ENCODE measurements at places on chromosomes 3 and 15.
A peak's percentile ranks its signal among the peaks of the same experiment; 100 is the strongest.

DNA sequence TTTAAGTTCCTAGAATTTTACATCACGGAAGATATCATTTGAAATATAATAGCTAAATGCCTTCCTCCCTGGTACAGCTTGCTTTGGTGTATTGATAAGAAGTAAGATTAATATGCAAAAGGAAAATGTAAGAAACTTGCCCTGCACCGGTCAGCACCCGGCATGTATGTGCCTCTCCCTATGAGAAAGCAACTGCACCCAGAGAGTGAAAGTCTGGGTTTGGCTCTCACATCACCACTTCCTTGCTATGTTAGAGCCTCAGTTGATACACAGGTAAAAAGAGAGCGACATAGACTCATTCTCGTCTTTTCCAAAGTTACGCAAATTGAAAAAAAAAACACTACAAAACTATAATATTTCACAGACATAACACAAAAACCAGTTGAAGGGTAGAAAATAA, 96.7 kb downstream of the FOXP1 start:
- peak; percentile 33 for DNase-seq

DNA sequence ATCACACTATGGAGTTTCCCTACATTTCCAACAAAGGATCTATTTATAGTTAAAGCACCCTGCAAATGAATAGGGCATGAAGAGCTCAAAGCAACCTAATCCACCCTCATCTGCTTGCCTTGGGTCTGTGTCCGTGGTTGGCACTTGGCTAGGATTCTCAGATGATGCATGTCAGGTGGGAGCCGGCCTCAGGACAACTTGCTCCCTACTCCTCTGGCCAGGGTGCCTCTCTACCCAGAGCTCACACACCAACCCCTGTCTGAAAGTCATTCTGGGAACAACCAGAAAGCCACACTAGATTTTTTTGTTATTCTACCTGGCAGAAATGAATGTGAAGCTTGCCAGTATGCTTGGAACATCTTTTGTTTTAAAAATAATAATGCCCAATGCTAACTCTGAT, 13.2 kb downstream of the ARHGEF3 start:
- peak; percentile 54 for DNase-seq

DNA sequence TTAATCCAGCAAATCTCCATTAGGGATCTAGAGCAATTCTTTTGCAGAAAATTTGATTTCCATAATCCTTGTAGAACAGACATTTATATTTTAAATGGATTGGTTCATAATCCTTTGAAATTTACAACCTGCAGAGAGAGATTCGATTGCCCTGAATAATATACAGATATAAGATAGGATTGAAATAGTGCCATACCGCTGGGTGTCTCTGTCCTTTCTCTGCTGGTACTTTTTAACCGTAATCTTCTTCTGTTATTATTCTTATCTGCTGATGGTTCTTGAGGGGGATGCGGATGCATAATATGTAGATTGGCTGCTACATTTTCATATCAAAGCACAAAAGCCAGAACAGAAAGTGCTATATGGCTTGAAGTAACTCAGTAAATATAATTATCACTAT, 182.2 kb downstream of the CFAP20DC start:
- no peak for DNase-seq

DNA sequence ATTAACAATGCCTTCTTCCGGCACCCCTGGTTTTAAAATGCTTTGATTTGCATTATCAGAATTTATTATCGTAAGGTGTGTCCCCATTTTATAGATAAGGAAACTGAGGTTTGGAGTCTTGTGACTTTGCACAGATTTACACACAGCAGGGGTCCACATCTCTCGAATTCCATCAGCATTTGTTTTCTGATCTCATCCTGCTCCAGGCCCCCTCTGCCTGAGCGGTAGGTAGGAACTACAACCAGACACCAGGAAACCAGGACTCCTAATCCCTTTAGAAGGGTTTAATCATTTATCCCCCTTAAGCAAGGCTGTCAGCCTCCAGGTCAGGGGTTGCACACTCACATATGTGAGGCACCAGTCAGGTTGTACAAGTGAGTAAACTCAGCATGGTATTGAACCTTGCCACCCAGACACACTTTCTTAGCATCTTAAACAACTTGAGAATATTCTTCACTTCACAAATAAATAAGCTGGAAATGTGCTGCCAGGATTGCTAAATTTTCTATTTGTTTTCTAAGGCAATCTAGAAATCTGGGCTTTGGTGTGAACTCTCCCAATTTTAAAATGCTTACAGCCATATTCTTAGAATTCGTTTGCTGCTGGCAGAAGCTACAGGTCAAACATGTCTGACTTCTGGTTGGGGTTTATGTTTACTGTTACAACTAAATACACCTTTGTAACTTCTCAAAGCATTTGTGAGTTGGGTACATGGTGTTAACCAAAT, 31.7 kb upstream of the CMTM7 start:
- no peak for DNase-seq

DNA sequence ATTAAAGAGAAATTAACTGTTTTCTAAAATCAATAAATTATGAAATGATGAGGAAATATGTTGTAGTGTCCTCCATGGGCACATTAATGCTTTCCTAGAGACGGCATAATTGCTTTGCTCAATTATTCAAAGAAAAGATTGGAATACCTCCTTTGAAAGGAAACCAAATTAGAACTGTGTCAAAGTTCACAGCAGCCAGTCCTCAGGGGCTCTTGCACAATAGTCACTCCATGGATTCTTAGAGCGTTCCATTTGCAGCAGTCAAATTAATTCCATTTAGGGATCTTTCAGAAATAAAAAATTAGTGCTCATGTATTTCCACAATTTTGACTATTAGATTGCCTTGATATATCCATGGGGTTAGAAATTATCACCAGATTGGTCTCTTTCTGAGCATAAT, 841.6 kb upstream of the DPPA4 start:
- DNase-seq, result no peak

DNA sequence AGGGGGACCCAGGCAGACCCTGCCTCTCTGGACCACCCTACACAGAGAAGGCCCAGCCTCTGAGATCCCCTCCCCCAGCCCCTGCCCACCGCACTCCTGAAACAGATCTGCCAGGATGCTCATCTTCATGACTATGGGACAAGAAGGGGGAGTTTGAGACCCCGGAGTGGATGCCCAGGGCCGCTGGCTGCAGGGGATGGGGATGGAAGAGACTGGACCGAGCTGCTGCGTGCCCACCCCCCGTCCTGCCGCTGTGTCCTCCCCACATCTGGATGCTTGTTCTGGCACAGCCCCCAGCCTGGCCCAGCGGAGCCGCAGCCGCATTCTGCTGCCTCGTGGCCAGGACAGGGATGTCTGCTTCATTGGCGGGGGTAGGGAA, 30.3 kb upstream of the SEMA3F start:
- no peak for DNase-seq

GRCh38 chr3:52456169-52456799, 880 bp downstream of the NISCH start:
- DNase-seq, result no peak

DNA sequence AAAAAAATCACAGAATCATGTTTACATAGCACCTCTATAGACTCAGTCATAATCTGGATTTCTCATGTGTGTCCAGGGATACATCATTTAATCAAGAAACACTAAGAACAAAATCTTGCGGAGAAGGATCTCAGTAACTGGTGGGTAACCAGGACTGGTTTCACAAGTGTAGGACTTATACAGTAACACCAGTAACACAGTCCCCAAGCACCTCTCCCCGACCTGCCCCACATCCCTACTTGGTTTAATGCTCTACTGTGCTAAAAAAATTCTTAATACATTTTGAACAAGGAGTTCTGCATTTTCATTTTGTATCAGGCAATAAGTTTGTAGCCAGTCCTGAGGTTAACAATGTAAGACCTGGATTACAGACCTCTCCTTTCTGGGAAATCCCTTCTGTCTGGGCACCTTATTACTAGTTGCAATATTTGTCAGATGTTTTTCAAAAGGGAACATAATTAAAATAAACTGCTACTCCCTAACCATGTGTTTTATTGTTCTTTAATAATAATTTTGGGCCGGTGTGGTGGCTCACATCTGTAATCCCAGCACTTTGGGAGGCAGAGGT, 57.6 kb upstream of the BBX start:
- DNase-seq, result no peak

GRCh38 chr3:32780735-32781210, 37.0 kb upstream of the TRIM71 start:
- peak; percentile 4 for DNase-seq

DNA sequence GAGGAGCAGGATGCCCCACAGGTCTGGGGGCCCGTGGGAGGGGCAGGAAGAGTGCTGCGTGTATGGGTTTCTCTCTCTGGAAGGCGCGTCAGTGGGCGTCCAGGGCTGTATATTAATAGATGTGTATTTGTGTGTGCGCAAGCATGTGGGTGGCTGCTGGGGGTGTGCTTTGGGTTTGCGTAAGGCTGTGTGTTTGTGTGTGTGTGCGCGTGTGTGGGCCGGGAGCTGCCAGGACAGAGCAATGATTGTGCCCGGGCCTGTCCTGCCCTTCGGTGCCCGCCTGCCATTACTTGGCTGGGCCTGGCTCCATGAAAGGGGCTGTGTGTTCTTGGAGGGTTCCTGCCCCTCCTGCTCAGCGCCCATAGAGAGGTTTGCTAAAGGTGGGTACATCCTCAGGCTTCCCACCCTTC, 16.3 kb downstream of the CSPG4 start:
- DNase-seq, result no peak

- DNase-seq, result peak; percentile 57
Measured at GRCh38 chr3:181700168-181701087, 11.3 kb upstream of the SOX2 start.

GRCh38 chr3:185152410-185153170, at the start of gene C3orf70:
C3orf70 (minus strand) TSS chr3:185153060; CDS start chr3:185152823, 237 bp downstream.
- DNase-seq, result peak; percentile 36

- no peak for DNase-seq
Measured at GRCh38 chr3:151106311-151106710, 20.8 kb downstream of the MED12L start.

DNA sequence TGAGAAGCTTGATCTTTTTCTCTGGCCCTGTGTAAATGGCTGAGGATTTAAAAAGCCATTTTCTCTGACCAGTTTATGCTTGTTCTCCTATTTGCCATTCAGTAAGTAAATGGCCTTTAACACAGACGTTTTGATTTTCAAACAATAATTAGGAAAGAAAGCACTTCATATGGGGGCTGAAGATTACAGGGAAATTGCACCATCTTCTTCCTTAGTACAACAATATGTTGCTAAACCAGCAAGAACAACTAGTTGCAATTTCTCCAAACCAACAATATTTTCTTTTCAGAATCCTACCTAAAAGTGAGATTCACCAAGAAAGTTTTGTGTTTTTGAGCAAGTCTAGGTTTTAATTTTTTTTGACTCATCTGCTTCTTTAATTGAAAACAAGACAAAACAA, 80.5 kb upstream of the CCNL1 start:
- DNase-seq, result no peak

GRCh38 chr15:28058082-28058481, 41.0 kb downstream of the OCA2 start:
- no peak for DNase-seq

DNA sequence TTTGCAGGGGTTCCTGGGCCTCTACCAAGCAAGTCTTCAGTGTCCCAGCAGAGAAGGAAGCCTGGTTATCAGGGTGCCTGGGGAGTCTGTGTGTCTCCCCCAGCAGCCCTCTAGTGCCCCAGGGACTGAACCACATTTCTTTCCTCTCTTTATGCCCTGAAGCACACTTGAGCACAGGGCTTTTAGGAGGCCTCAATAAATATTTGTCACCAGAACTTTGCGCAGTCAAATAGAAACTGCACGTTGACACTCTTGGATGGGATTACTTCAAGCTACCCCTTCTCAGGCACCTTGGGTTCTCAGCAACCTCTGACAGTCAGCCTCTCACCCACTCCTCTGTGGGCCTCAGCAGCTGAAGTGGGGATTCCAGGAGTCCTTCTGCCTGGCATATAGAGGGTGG, 226.6 kb upstream of the HES1 start:
- no peak for DNase-seq

DNA sequence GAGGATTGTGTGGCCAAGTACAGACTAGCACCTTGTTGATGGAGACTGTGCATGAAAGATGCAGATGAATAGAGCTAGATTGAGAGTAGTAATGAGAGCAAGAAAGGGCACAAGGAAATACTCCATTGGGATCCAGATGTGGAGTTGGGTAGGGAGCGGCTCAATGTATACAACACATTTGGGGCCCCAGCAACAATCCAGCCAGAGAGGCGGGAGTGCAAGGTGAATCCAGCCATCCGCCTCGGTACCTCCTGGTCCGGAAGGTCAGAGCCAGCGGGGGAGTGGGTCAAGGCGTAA, 9.0 kb downstream of the ISL2 start:
- DNase-seq, result no peak

DNA sequence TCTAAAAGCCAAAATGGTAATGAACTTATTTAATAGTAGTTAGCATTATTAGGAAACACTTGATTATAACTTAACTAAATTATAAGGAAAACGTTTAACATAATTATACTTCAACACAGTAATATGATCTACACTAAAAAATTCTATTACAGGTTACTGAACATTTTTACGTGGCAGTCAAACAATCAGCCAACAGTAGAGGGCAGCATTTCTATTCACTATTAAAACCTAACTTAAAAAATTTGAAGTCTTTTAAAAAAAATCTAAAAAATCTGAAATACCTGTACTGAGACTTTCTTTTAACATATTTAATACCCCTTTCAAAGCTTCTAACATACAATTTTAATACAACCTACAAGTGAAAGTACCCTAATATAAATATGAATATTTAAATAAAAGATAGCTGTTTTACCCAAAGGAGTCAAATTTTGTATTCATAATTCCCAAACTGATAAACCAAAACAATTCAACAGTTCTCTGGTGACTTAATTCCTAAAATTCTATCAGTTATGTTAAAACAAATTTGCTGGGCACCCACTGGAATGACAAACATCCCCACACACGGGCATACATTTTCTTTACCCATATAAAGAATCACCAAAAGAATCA, 41.5 kb downstream of the DLG1 start:
- peak; percentile 16 for DNase-seq

DNA sequence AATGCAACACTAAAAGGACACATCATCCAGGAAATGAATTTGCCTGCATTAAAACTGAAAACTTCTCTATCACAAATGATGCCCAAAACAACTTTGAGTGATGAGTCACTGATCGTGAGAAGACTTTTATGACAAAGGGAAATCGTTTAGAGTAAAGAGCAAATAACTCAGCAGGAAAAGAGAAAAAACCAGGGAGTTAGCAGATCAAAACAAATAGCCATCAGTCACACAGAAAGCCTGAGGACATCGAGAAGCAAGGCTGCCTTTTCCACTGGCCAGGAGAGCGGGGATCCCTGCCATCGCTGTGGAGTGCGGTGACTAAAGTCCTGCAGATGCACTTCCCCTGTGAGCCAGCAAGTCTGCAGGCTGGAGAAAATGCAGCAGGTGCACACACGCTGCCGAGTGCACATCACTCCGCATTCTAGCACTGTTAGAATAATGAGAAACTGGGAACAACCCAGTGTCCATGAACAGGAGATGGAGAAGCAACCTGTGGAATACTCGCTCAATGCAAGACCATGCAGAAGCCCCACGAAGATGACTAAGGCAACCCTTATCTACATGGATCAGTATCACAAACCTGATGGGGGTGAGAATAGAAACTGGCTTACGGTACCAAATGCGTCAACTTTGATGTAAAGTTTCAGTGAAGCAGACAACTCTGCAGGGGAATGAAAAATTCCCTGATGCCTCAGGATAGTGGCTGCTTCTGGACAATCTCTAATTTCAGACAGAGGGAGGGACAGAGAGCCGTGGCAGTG, 86.4 kb downstream of the NSMCE3 start:
- peak; percentile 20 for DNase-seq

GRCh38 chr3:31732548-31732947, 199.8 kb downstream of the STT3B start:
- no peak for DNase-seq

- no peak for DNase-seq
Measured at GRCh38 chr15:66779331-66780009, 77.4 kb downstream of the SMAD6 start.

GRCh38 chr3:50604628-50605588, 6.7 kb downstream of the CISH start:
- DNase-seq, result no peak

All from activated T-cell treated with anti-CD3 and anti-CD28 coated beads, Interleukin-2, amount 50 U/mL, for 72 hours (primary cell).